T-cell (primary cell): ENCODE measurements at places on chromosomes 7 and 10.

- DNase-seq = no peak
These were observed 3.0 kb downstream of the AFAP1L2 start for GRCh38 chr10:114401195-114401791.

DNA sequence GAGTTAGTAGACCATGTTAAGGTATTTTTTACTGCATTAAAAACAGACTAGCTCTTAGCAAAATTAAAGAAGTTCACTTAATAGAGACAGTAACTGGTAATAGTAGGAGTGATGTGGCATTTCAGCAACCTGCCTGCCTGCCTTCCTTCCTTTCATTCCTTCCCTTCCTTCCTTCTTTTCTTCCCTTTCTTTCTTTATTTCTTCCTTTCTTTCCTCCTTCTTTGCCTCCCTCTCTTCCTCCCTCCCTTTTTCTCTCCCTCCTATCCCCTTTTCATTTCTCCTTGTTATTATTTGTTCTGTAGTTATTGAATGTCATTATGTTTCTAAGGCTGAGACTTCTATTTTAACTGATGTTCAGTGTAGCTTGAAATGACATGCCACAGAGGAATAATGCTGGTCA, 146.5 kb upstream of the WNT16 start:
- DNase-seq = no peak

GRCh38 chr10:121598263-121599249, at the start of gene FGFR2:
FGFR2 (minus strand) TSS chr10:121598444; CDS start chr10:121593817, 4,627 bp downstream.
- no peak for DNase-seq

DNA sequence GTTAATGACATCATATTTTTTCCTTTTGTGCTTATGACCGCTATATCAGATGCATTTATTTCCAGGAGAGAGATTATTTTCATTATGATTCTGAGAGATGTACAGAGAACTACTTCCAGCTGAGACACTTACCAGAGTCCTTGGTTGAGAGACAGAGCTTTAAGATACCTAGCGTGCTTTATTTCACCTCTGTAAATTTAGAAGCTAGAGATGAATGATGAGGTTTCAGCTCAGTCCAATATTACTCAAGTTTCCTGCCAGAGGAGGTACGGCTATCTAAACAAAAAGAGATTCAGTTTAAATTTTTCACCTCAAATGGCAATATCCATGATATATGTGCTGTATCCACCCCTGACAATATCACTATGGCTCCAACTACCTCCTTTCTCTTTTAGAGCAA, 182.6 kb upstream of the FAM3C start:
- DNase-seq = no peak

DNA sequence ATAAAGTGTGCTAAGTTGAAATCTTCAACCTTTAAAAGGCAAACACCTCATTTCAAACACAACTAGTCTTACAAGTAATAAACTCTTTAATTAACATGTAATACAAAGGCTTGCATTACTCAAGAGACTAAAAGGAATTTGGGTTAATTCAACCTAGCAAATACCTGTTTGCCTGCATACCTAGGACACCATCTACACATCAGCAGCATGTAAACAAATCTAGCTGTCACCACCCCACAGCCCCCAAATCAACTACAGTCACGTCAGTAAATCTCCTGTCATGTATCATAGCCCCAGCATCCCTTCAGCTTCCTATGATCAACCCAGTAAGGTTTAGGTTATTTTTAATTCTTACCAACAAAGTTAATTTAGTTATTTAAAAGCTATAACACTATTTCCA, 33.5 kb downstream of the ZNF800 start:
- no peak for DNase-seq

DNA sequence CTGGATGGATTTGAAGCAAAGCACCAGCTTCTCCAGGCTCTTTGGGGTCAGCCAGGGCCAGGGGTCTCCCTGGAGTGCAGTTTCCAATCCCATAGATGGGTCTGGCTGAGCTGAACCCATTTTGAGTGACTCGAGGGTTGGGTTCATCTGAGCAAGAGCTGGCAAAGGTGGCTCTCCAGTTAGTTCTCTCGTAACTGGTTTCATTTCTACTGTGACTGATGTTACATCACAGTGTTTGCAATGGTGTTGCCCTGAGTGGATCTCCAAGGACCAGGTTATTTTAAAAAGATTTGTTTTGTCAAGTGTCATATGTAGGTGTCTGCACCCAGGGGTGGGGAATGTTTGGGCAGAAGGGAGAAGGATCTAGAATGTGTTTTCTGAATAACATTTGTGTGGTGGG, 14.2 kb downstream of the LEP start:
- no peak for DNase-seq

DNA sequence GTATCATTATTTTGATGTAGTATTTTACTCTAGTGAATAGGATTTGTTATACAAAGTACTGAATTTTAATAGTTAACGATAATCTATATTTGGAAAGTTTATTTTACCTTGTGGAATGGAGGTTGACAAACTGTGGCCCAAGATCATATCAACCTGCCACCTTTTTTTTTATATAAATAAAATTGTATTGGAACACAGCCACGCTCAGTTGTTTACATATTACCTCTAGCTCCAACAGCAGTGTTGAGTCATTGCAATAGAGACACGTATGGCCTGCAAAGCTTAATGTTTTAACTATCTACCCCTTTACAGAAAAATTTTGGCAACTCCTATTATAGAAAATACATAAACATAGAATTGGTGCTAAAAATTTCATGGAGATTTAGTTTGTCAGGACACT, 239.3 kb downstream of the THSD7A start:
- no peak for DNase-seq

DNA sequence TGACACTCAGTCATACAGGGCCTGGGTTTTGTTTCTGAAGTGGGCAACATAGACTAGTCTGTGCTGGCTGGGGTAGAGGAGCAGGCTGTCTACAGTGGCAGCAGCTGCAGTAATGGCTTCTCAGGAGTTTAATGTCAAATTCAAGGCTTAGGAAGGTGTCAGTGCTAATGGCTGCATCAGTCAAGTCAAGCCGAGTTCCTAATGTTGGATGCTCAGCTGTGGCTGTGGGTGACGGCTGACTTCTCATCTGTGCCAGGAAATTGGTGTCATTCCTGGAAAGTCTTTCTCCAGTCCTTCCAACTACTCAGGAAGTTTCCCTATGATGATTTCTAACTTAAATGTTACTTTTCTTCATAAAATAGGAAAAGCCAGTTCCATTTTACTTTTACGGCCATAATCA, 468.1 kb upstream of the IGFBP3 start:
- no peak for DNase-seq

GRCh38 chr10:55852900-55853299, 508.2 kb downstream of the ZWINT start:
- DNase-seq = no peak

- no peak for DNase-seq
These were observed 18.8 kb upstream of the PPP1R9A start for GRCh38 chr7:94888551-94888950.

DNA sequence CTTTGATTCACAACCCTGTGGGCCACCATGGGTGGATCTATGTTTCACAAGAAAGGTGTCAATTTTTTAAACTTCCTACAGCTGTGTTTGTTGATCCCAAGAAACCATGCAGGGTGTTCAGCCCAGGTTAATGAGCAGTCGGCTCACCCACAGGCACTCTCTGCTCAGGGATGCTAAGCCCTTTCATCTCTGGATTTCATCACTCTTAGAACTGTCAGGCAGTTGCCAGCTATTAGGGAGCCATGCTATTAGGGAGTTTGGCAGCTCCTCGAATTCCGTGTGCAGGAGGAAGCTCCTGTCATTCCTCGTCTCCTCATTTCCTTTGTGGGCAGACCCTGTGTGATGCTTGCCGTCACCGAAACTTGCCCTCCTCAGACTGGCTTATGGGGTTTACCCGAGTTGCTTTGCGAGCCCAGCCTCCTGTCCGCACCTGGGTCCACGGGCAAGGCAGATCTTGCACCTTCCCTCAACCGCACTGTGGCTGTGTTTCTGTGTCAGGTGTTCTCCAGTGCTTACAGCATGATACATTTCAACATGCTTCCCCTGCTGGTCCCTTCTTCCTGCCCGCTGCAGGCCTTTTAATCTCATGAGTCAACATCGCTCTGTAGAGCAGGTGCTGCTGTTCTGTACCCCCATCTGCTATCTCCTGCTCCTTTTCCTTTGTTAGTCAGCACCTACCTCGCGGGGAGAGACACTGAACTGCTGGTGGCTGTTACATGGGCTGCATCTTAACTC, 509.8 kb downstream of the SUGCT start:
- DNase-seq = no peak

DNA sequence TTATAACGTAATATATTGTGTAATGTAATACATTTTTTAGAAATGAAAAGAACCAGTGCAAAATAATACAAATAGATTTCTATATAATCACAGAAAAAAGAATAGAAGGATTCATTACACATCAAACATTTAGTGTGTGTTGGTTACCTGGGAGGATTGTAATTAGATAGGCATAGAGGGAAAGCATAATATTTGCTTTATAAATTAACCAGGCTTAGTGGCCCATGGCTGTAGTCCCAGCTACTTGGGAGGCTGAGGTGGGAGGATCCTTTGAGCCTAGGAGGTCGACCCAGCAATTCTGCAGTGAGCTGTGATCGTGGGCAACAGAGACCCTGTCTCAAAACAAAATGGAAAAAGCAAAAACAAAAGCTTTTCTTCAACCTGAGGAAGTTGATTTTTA, 5.0 kb upstream of the CNOT4 start:
- DNase-seq = no peak

GRCh38 chr10:59558066-59558465, 151.6 kb downstream of the SLC16A9 start:
- no peak for DNase-seq

- no peak for DNase-seq
These were observed 41.4 kb downstream of the NRP1 start for GRCh38 chr10:33293076-33293475.

- no peak for DNase-seq
These were observed 64.6 kb upstream of the KCNMA1 start for GRCh38 chr10:77702166-77702565.

GRCh38 chr7:22851145-22851544, 28.5 kb upstream of the TOMM7 start:
- no peak for DNase-seq

- DNase-seq = no peak
These were observed 18.9 kb upstream of the PRKAR2B start for GRCh38 chr7:107025449-107026103.

DNA sequence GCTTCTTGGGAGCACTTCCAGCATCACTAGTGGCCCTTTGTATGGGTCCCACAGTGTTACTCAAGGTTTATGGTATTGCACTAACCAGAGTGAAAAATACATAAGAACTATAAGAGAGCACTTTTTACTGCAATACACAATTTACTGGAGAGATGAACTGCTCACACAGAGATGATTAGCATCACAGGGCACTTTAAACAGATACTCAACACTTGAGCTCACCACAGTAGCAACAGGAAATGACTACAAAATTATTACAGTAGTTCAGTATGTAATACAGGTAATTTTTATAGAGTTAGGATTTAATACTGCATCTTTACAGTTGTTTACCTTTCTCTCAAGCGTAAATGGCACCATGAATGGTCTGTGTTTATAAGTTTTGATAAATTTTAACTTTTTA, 68.2 kb upstream of the CDK1 start:
- DNase-seq = no peak

DNA sequence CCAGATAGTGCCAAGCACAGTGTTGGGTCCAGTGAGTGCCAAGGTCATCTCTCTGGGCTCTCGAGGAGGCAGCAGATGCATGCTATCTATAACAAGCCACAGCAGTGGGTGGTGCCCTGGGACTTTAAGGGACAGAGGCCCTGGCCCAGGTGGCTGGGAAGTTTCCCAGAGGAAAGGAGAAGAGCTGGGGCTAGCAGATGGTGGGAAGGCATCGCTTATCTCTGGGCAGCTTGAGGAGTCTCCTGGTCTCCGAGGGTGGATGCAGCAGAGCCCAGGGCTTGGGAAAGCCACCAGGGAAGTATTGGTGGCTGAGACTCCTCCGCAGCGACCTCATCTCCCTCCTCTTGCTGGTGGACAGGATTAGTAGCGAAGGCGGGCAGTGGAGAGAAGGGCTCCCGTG, 63.4 kb upstream of the LRRC4 start:
- DNase-seq = no peak
